ENCODE measurements at places on chromosomes 6 and 20.

GRCh38 chr6:18265787-18266522 lies 1.6 kb upstream of the DEK start:
- no peak for DNase-seq

GRCh38 chr6:29590218-29590808 lies 5.4 kb downstream of the OR2H2 start:
- DNase-seq: no peak

DNA sequence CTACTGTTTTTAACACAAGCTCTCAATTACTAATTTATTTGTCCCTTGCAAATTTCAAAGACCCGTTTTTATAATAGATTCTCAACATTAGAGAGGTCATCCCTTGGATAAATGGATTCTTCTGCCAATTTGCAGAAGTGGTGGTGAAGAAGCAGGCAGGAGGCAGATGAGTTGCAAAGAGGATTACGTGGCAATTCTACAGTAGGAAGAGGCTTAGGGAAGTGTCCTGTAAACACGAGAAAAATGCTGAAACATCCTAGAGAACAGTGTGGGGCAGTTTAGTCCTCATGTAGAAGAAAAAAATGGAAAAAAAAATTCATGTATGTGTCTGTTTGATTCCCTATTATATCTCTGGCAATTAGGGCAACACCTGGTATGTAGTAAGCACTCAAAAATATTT lies 87.6 kb downstream of the BMP2 start:
- no peak for DNase-seq

DNA sequence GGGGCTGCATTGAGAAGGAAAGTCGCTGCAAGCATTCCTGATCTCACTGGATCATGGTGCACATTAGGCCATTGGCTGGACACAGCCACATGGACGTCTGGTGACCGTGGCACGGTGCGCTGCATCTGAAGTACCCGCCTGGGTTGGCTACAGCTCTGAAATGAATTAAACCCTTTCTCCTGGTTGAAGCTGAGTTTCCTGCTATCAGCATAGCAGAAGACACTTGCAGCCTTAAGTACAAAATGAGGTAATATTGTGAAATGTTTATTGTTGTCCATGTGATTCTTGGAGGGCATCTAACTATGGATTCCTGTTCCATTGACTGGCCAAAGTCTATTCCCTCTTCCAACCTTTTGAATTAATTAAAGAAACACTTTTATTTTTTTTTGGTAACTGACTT lies 89.8 kb upstream of the ADTRP start:
- DNase-seq: no peak

- no peak for DNase-seq
Observed at GRCh38 chr6:127459231-127459641, at the start of gene KIAA0408. TSS of gene KIAA0408 (minus strand) at chr6:127459389. CDS start at chr6:127453981, 5,408 bp downstream.

GRCh38 chr20:49627329-49627761 lies 59.4 kb upstream of the PTGIS start:
- no peak for DNase-seq

DNA sequence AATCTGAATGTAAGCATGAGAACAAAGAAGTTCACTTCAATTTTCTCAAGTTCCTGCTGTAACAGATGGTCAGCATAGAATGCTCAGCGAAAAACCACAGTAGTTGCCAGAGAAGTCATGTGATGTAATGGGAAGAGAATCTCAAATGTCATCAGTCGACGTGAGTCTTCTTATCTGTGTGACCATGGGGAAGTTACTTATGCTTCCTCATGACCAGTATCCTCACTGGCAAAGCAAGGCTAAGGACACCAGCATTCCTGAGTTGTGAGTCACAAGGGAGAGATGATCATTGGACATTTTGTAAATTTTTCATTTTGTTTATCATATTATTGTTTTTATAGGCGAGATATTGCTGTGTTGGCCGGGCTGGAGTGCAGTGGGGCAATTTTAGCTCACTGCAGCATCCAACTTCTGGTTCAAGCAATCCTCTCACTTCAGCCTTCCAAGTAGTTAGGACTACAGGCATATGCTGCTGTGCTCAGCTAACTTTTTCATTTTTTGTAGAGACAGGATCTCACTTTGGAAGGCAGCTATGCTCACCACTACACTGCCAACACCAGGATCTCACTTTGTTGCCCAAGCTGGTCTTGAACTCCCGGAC lies 21.9 kb downstream of the SGK1 start:
- DNase-seq: no peak

GRCh38 chr6:35067234-35067633 lies 73.9 kb downstream of the TCP11 start:
- no peak for DNase-seq

DNA sequence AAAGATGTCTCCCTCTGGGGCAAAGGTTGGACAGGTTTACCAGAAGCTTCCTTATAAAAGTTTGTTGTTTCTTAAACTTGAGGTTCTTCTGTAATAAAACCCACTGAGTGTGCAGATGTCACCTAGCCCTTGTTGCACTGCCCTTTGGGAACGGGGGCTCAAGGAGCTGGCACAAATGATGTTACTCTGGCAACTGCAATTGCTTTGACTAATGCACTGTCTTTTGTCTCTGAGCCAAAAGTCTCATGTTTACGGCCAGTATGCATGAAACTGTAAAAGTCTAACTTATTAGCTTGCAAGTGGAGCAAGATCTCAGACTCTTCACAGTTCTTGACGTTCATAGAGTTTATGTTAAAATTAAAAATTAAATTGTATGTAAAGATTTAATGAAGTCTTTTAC lies 655.7 kb downstream of the EPHA7 start:
- no peak for DNase-seq

DNA sequence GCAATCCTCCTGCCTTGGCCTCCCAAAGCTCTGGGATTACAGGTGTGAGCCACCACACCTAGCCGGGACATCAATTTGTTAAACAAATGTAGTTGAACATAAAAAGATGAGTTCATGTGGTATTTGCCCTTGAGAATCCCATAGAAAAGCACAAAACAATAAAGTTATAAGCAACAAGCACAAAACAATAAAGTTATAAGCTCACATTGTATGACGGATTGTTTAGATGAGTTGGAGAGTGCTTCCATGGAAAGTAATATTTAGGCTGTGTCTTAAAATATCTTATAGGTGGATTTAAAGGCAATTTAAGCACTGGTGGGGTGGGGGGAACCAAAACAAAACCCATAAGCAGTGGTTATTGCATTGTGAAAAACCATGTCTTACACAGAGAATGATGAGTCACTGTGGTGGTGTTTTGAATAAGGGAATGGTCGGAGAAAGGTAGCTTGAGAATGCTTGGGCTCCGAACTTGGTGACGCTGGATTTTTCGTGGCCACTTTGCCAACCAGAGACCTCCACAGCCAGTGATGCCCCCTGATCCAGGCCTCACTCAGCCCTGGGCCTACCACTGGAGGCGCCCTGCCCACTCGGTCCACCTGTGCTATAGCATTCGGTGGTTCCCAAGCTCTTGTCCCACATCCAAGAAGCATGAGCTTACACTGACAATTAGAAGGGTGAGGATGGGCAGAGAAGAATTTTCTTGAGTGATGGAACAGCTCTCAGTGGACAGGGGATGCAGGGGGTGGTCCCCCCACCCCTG lies 256.0 kb downstream of the CDKAL1 start:
- DNase-seq: no peak

DNA sequence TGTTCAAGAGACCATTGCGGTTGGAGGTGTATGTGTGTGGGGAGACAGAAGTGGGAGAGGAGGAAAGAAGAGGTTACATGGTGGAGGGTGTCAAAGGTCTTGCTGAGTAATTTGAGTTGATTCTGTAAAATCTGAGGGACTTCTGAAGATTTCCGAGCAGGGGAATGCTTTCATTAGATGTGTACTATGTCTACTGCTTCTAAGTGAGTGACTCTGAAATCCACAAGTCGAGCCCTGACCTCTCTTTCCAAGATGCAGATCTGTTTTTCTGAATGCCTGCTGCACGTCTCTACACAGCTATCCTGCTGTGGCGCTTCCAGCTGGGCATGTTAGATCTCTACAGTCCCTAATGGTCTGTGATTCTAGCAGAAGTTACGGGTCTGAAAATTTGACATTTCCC lies 209.8 kb downstream of the ATXN1 start:
- DNase-seq: no peak

DNA sequence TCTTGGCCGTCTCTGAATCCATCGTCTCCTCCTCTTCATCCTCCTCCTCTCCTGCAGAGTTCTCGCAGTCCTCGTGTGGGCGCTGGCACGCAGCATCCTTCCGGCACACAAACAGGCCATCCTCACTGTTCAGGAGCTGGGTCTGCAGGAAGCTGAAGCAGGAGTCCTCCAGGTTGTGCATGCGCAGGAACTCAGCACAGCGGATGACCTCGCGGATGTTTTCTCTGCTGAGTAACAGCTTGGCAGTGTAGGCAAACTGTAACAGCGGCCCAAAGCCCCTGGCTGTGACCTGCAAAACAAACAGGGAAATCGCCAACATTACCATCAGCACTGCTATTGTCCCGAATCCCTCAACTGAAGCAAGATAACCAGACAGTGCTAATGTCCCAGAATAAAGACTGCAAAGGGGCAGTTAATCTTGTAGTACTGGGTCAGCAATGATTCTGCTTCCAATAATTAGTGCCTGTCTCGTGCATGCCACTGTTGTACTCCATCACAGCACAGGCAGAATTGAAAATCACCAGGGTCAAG lies 57.4 kb downstream of the GJA10 start:
- DNase-seq: no peak

DNA sequence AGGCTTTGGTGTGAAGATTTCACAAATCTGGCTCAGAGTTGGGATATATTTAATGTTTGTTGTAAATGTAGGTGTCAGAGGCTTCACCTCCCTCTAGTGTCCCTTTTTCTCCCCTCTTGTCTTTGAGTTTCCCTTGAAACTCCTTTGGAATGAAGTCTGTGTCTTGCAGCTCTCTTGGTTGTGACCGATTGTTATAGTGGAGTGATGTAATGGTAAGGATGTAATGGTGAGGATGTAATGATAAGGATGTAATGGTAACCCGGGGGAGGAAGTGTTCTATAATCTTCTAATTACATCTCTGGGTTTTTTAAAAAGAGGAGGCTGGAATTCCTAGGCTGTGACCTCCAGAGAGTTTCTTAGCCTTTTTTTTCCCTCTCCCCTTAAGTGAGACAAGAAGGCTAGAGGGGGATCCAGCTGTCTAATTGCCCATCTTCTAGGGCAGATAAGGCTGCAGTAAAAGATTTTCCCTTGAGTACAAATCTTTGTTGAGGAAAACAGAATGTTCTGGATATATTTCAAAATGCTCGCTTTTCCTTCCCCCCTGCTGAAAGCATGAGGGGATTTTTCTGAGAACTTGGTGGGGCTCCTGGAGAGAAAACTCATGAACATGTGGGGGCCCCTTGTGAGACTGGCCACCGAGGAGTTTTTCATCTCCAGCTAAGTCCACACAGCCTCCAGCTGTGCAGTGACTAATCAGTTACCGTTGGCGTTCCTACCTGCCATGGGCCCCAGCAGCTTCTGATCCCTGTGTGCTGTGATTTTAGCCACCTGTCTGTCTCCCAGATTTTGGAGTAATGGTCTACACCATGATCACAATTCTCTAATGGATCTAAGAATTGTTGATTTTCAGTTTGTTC lies 156.7 kb upstream of the PMEPA1 start:
- DNase-seq: no peak

- no peak for DNase-seq
Observed at GRCh38 chr20:57609842-57610167, 10.4 kb downstream of the ZBP1 start.

DNA sequence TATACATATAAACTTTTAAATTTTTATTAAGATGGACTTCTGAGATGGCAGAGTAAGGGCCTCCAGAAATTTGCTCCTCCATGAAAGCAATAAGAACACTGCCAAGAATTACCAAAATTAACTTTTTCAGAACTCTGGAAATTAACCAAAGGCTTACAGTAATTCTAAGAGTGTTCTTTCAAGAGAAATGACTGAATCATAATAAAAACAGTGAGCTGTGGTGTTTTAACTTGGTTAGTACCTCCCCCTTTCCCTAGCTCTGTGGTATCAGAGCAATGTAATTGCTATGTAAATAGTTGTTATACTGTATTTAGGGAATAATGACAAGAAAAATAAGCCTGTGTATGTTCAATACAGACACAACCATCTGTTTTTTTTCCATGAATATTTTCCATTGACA lies 19.0 kb downstream of the HECA start:
- no peak for DNase-seq

- DNase-seq: peak; percentile 63
Observed at GRCh38 chr6:157258878-157259277, 64.4 kb downstream of the TMEM242 start.

GRCh38 chr20:17835934-17836300 lies 132.7 kb downstream of the SNX5 start:
- DNase-seq: no peak

DNA sequence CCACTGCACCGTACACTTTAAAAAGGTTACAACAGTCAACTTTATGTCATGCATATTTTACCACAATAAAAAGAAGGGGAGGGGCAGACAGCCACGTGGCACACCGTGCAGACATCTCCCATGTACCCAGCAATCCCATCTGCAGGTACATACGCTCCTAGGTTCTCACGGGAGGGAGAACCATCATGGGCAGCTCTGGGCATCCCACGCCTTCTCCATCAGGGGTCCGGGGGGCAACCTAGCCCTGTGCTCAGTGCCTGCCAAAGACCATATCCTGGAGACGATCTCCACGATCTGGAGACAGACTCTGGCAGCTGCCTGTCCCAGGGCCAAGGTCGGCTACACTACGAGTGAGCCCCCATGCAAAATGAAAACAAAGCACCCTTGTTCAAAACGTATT lies 2.5 kb upstream of the BNIP5 start:
- DNase-seq: no peak
